ENCODE measurements at places on chromosomes 11 and 22.
A peak's percentile ranks its signal among the peaks of the same experiment; 100 is the strongest.

- DNase-seq, result no peak
Observed at GRCh38 chr22:38955926-38956325, 1.5 kb upstream of the APOBEC3A start.

DNA sequence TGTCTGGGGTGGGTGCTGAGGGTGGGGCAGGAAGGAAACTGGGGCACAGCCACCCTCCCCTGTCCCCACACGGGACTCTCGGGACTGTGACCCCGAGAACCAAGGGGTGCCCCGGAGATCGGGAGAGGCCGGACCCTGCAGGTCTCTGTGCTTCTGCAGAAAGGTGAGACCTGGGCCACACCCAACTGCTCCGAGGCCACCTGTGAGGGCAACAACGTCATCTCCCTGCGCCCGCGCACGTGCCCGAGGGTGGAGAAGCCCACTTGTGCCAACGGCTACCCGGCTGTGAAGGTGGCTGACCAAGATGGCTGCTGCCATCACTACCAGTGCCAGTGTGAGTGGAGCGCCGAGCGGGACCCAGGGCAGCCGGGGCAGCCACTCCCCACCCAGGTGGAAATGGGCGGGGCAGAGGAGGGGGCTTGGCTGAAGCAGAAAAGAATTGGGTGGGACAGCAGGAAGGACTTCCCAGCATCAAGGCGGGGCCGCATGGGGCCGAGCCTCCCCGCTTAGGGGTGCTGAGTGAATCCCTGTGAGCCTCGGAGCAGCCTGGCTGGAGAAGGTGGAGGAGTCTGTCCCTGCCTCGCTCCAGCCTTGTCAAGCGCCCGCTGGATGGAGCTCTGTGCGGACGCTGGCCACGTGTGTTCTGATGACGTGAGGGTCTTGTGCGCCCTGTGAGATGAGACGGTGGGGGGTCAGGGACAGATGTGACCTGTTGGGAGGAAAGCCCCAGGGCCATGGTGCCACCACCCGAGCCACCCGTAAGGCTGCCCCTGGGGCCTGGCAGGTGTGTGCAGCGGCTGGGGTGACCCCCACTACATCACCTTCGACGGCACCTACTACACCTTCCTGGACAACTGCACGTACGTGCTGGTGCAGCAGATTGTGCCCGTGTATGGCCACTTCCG, 29.3 kb upstream of the MUC5B start:
- DNase-seq, result no peak

DNA sequence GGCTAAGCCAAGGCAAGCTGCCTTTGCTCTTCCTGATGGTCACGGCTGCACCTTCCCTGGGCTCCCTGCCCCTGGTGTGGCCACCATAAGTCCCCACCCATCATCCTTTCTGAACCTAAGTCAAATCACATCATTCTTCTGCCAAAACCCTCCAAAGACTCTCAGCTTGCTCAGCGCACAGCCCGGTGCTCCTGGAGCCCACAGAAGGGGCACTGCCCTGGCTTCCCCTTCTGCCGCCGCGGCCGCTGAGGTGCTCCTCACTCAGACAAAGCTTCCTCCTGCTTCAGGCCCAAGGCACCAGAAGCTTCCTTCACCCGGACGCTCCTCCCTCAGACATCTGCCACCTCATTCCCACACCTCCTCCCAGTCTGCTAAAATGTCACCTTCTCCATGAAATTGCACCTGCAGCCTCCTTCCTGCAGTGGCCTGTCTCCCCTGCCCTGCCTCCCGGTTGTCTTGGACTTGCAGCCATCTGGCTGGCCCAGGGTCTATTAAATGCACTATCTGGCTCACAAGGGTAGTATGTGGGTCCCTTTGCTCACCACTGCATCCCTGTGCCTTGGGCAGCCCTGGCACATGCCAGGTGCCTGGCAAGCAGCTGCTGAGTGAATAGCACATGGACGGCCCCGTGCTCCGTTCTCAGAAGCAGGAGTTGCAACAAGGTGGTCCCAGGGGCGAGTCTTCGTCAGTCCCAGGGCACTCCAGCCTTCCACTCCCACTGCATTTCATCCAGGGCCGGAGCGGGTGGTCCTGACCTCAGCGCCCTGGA, 108.2 kb downstream of the WNT7B start:
- no peak for DNase-seq

DNA sequence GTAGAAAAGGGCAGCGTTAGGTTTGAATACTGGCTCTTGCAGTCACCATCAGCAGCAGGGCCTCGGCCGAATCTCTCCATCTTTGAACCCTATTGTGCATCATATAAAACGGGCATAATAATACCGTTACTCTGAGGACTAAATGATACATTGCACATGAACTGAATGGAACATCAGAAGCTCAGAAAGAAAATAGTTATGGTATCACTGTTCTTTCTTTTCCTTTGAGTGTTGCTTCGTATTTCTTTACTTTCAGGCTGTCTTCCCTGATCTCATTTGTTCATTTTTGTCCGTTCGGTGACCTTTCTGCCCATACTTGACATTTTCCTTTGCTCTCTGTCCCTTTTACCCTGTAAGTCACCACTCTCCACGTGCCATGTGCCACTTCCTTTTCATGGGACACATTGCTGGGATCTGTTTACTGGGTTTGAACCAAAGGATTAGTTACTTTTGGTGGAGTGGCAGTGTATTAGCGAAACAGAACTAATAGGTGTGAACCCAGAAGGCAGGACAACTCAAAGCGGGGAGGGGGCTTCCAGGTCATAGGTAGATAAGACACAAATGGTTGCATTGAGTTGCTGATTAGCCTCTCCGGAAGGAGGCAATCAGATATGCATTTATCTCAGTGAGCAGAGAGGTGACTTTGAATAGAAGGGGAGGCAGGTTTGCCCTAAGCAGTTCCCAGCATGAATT, 717 bp upstream of the ZNF202 start:
- peak; percentile 64 for DNase-seq
